RPMI8226 (cell line): ENCODE measurements at places on chromosomes 2 and 18.

GRCh38 chr2:47083005-47083404, 72.1 kb downstream of the STPG4 start:
- no peak for DNase-seq

- DNase-seq, result peak; percentile 87
Observed at GRCh38 chr2:237572021-237572741, 5.8 kb downstream of the PRLH start.

GRCh38 chr2:216202626-216203250, 93.6 kb downstream of the XRCC5 start:
- no peak for DNase-seq

DNA sequence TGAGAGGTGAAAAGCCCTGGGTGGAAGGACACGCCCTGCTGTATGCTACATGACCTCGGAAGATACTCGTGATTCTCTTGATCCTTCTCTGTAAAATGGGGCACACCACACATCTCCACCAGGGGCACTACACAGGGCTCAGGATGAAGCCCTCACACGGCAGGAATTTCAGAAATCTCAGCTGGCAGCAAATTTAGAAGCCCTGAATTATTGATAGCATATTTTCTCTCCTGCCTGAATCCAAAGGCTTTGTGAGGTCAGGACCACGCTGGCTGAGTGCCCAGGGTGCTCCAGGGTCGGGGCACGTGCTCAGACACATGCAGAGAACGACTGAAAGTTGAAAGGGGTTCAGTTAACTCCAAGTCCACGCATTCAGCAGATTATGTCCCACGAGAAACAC, 42.1 kb upstream of the GALR1 start:
- peak; percentile 80 for DNase-seq

DNA sequence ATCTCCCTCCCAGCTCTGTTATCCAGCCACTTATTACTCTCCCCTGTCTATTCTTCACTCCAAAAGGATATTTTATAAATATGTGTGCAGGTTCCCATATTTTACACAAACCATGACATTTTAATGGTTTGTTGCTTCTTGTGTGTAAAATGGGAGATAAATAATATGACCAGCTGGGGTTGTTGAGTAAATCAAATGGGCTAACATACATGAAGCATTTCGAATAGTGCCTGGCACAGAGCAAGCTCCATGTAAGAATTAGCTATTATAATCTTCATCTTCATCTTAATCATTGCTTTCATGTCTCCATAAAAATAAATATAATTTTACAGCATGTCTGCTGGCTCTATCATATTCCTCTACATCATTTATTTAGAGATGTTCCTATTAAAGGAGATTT, 283.1 kb downstream of the RAD51AP2 start:
- DNase-seq, result no peak

DNA sequence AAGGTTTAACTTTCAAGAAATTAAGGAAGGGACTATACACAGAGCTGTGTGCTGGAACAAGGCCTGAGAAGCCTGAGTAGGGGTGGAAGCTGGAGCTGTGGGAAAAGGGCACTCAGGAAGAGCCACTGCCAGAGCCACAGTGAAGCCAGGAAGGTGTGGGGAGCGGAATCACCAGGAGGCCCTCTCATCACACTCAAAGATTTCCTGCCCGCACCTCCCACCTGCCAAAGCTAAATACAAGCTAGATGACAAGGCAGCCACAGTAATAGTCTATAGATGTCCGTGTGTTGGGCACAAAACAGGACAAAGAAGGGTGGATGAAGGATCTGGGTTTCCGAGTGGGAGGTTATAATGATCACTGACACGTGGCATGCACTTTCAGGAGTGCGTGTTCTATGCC, 126.0 kb downstream of the ZNF532 start:
- no peak for DNase-seq

GRCh38 chr2:233799716-233800115, 21.6 kb downstream of the MROH2A start:
- DNase-seq, result no peak

- DNase-seq, result no peak
Observed at GRCh38 chr2:55837073-55837472, 86.5 kb downstream of the EFEMP1 start.

GRCh38 chr2:77009307-77009706, 512.9 kb downstream of the LRRTM4 start:
- no peak for DNase-seq

DNA sequence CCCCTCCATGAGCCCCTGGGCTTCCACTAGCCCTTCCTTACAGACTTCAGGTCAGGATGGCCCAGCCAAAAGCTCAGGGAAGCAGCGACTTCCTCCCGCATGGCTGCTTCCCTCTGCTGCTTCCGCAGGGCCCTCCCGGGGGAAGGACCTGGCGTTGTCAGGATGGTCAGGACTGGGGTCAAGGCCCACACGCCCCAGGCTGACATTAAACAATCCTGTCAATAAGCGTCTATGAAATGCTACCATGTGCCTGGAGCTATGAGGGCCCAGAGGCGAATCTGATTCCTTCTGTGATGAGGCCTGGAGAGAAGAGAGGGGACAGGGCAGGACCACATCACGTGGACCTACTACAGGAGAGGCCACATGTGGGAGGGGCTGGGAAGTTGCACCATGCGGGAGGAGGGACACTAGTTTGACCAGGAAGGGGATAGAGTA, 17.3 kb downstream of the CYS1 start:
- no peak for DNase-seq

GRCh38 chr18:2774669-2775068, 72.1 kb upstream of the EMILIN2 start:
- DNase-seq, result no peak

DNA sequence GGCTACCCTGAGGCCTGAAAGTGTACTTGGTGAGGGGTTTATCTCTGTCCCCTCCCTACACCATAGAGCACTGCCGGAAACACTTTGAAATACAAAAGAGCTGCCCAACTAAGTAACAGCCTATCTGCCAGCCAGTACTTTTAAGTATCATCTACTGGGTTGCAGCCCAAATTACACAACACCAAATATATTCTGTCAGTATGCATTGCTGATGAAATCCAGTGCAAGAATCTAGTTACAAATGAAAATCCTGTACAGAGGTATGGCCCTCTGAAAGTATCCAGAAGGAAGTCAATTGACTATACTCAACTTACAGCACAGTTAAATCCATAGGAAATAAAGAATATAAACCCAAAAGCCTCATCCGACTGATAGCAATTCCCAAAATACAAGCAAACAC, 280.8 kb downstream of the CCDC85A start:
- no peak for DNase-seq

GRCh38 chr2:11899264-11899818, 152.9 kb downstream of the LPIN1 start:
- DNase-seq, result no peak

DNA sequence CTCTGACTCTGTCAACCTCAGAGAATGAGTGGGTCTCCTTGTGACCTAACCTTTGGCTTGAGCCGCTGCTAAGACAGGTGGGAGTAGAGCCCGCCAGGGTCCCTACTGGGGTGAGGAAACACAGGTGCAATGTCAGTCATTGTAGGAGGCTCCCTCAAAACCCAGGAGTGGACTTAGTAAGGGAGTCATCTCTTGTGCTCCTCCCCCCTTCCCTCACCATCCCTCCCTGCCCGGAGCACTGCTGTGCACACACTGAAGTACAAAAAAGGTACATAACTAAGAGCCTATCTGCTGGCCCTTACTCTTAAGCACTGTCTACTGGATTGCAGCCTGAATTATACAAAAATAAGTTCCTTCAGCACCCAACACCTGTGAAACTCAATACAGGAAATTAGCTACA, 77.2 kb downstream of the MYO3B start:
- no peak for DNase-seq

DNA sequence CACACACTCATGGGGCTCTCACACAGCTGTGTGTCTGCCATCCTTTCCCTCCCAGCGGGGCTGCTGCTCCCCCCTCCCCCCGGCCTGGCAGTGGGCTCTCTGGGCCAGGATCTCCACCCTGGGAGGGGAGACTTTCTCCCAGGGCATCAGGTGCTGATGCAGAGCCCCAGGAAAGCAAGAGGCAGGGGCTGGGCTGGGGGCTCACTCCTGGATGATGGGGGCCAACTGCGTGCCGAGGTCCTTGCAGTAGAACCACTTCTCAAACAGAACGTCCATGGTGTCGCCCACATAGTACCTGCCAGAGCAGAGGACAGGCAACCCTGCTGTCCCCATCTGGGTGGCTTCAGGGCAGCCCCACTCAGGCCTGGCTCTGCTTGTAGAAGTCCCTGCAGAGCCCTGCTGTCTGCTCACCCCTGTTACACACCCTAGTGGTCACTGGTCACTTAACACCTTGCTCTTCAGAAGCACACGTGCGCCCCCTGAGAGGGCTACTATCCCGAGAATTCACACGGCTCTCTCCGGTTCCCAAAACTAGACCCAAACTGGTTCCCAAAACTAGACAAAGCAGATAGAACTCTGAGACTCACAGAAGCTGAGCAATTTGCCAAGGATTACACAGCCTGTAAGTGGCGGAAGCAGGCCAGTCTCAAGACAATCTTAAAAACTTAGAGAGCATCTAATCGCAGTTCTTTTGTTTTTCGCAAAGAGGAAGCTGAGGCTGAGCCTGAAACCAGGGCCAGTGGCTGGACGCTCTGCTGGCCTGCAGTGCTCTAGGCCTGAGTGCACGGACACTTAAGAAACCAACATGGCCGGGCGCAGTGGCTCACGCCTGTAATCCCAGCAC, 6.6 kb upstream of the OXER1 start:
- DNase-seq, result peak; percentile 56

DNA sequence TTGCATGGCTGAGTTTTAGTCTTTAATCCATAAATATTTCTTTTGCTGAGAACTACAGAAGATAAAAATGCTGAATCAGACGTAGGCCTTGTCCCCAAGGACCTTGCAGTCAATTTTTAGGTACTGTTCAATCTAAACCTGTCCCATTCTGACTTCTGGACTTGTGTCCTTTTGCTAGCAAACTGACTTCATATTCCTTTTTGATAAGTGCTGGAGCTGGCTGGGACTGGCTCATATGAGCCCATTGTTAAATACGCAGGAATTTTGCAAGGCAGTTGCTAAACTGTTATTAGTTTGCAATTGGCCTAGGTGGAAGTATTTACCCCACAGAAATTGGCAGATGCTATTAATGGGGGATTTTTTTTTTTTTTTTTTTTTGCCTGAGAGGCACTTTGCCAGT, 941.4 kb downstream of the DCC start:
- DNase-seq, result no peak

DNA sequence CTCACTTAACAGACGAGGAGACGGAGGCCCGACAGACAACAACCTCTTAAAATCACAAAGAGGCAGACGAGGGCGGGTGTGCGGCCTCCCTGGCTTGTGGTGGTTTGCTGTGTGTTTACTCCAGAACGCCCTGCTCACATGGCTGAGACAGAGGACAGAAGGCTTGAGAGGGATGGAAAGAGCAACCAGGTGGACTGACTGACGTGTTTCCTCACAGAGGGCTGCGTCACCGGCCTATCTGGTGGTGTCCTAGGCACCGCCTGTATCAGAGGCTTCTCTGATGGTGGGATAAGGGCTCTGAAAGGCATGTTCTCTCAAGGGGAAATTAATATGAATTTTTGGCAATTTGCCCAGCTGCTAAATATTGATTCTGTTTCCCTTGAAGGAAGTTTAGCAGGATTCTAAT, 47.0 kb upstream of the RALBP1 start:
- no peak for DNase-seq

DNA sequence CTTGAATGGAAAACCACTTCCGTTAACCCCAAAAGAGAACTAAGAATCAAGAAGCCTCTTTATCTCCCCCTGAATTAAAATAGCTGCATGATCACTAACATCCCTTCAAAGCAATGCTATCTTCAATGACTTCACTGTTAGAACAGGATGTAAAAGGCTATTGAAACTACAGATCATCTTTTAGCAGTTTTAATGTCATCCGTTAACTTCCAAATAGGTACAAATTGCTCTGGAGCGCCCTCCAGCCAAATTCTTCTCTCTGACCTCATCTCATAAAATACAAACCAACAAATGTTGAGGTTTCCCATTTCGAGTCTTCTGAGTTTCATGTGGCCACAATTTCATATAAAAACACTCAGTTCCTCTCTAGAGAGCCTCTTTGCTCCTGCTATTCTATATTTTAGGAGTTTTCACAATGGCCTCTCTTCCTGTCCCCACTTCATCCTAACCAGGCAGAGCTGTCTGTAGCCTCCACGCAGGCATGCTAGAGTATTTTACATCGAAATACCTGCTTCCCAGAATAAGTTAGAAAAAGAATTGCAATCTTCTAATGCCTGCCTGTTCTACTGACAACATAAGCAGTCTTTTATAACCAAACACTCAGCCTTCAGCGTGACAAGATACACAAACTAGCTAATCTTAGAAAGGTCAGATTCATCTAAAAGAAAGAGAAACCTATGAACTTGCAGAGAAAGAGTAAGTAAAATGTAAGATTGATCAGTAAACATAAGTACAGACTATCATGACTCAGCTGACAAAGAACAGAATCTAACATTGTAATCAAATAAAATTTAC, 37.9 kb downstream of the B4GALT6 start:
- DNase-seq, result no peak

DNA sequence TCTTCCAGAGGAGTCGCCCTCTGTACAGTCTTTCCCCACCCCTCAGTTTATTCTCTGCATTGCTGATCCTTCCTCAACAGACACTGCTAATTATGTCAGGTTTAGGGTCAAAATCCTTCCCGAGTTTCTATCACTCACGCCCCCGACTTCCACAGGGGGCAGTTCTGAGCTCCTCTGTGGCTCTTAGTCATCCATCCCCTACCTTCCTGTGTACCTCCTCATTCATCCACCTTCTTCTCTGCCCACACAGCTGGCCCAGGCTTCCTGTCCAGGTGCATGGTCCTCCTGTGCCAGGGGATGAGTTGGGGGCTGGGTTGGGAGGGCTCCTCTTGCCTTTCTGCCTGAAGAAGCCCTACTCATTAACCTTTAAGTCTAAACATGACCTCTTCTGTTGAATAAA, 202.9 kb downstream of the ARL4C start:
- peak; percentile 41 for DNase-seq

DNA sequence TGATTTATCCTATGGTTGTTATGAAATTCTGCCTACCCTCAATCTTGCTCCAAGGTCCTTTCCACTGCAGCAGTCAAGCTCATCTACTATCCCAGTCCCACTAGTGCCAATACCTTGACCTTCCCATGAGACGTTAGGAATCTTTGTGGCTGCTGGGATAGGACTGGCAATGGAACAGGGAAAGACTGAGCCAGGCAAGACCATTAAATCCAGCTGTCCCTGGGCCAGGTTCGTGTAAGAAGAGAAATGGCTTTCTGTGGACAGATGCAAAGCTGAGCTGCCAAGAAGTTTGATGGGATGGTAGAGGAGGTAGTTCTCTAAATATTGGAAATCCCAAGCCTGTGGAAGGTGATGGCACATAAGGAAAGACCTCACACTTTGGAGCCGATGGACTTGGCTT, 50.1 kb upstream of the TMEM17 start:
- DNase-seq, result no peak
